ENCODE measurements at places on chromosomes 4 and X.

DNA sequence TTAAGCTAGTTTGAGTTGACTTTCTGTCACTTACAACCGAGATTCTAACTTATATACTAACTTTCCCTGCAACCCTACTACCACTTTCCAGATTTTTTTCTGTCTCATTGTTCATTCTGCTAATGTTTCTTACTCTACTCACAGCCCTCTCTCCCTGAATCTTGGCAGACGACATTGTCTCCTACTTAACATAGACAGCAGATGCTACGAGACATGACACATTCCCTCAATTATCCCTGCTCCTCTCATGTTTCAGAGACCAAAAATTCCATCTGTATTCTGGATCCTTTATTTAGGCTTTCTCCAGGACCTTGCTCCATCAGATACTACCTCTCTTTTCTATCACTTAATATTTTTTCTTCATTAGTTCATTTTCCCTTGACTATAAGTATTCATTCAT is 379.1 kb upstream of the TEX13C start:
- DNase-seq: no peak

DNA sequence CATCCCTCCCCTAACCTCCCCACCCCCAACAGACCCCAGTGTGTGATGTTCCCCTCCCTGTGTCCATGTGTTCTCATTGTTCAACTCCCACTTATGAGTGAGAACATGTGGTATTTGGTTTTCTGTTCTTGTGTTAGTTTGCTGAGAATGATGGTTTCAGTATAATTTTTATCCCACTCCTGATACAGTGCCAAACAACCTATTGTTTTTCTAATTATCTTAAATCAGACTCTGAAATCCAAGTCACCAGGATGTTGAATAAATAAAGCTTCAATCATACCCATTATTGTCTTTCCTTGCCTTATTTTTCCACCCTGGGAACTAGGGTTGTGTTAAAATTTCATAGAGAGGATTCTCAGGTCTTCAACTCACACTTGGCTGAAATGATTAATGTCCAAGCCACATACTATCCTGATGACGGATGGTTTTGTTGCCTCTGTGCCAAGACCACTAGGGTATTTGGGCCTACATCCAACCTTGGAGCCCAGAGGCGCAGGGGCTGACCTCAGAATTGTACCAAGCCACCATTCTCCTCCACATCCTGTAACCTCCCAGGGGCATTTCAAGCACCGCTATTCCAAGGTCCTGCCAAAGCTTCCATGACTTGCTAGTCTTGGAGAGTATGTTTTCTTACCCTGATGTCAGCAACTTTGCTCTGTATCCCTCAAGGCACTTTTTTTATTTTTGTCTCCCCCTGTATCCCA is 332.4 kb downstream of the ARHGAP24 start:
- no peak for DNase-seq

GRCh38 chr4:57037982-57038604 is 59.4 kb downstream of the POLR2B start:
- DNase-seq: no peak

- no peak for DNase-seq
These were observed 53.2 kb downstream of the SPRY1 start for GRCh38 chr4:123449780-123450179.

- DNase-seq: no peak
These were observed 19.5 kb upstream of the TMPRSS11B start for GRCh38 chr4:68264875-68265565.

GRCh38 chr4:121041307-121042090 is 30.8 kb downstream of the NDNF start:
- no peak for DNase-seq

DNA sequence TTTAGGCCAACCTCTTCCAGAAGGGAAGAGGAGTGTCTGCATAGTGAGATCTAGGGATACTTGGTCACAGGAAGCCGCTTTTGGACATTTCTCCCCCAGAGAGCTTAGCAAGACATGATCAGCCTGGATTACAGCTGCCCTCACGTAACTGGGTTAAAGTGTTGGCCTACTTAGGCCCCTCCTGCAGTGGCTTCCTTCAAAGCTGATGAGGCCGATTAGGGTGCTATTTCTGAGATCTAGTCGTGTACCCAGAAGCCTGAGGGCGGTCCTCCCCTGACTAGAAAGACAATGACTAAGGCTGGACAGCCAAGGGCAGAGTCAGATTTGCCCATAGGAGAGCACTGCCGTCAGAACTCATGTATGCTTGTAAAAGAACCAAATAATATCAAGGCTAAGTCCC is 135.0 kb downstream of the AMMECR1 start:
- no peak for DNase-seq

GRCh38 chrX:821327-822107 is 190.9 kb downstream of the SHOX start:
- DNase-seq: no peak

DNA sequence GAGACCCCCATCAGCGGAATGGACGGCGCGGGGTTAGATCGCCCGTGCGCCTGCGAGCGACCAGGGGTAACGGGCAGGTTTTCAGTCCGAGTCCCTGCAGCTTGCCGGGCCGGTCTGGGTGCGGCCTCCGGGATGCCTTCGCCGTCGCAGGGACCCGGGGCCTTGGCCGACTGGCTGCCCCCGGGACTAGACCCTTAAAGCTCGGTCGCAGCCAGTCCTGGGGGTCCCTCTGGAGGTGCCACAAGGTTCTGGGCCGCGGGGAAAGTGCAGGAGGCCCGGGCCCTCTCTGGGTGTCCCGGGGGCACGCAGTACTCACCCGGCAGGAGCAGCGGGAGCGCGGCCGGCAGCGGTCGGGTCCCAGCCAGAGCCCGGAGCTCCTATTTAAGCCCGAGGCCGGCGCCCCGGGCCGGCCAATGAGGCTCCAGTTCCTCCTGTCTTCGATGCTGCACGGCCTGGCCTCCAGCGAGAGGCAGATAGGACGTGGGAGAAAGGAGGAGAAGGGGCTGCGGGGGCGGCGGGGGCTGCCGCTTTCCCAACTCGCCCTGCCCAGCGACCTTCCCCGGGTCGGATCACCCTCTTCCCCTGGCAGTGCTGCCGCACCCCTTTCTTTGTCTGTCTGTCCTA is at the start of gene SPON2:
Gene SPON2, minus strand, starts transcription at position 356 of the 624 bp plus-strand sequence.
- peak; percentile 48 for DNase-seq

DNA sequence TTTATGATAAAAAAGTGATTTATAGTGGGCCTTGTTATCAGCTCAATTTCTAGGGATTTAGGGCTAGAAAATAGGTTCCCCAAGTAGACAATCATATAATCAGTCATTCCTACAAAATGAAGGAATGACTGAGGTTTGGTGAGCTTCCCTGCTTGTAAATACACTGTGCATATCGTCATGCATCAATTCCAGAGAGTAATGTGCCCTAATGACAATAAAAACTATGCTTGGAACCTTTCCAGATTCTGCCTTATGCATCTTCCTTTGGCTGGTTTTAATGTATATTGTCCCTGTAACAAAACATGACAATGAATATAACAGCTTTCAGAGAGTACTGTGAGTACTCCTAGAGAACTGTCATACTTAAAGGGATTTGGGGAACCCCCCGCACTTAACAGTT is 1310.9 kb downstream of the PCDH7 start:
- no peak for DNase-seq

DNA sequence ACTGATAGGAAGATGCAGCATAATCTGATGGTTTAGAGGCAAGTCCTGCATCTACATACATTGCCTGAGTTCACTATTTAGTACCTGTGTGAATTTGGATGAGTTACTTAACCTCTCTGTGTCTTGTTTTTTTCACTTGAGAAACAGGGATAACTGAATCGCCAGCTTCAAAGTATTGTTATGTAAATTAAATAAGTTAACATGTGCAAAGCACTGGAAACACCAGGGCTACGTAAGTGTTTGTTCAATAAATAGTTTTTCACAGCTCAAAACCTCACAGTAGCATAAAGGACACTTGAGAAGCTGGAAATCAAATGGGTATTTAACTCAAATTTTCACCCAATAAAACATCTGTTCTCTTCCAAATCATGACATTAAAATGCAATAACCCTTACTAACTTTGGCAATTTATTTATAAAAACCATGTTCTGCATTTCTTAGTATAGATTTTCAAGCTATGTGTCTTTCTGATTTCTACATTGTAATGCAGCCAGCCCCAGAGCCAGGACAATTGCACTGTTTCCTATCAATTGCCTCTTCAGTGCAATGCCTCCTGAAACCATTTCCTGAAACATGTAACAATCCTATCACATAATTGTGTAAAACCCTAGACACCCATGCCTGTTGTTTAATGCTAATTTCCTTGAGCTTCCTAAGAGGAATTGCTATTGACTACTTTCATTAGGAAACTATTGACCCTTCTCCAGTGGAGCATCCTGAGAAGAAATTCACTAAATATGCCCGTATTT is 177.1 kb downstream of the UNC5C start:
- DNase-seq: no peak

Data from RWPE2 (cell line).